ENCODE measurements at places on chromosomes 4 and X. TPM values are rescaled to one million over a fixed set of nuclear protein-coding genes. Genes with fewer than 3 reads are reported as not detected.

The KDR gene
- 0.12 TPM for total RNA-seq

The UFSP2 gene
- 26.5 TPM for total RNA-seq

The MAGEA1 gene
- total RNA-seq = not detected

DNA sequence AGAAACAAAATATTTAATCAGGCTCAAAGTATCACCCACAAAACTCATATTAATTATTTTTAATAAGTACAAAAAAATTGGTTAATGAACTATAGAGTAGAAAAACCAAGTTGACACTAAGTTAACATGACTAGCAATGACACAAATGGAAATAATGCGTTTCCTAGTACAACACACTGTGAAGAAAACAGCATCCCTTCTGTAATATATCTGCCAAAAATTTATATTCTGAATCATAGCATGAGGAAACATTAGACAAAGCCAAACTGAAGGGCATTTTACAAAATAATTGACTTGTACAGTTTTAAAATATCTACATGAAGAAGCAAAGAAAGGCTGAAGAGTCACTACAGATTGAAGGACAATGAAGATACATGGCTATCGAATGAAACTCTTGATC lies 477.6 kb upstream of the INTU start:
- DNase-seq = no peak

The FAT4 gene
- 26.6 TPM for total RNA-seq

DNA sequence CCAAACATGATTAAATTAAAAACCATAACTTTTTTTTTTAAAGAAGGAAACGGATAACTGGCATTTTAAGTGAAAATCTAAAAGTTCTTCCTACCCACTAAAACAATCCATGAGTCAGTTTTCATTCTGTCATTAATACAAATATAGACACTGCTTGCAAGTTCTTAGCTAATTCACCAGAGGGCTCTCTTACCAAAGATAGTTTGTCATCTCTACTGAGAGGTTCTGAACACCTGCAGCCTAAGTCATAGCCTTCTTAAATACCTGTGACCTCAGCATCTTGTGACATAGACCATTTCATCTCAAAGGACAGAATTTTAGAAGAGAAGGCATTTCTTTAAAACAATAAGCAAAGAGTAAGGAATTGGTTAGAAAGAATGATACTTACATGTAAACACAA lies 65.3 kb upstream of the FAM120C start:
- DNase-seq = no peak

GRCh38 chr4:113368056-113368455 lies 318.6 kb downstream of the ANK2 start:
- DNase-seq = no peak

DNA sequence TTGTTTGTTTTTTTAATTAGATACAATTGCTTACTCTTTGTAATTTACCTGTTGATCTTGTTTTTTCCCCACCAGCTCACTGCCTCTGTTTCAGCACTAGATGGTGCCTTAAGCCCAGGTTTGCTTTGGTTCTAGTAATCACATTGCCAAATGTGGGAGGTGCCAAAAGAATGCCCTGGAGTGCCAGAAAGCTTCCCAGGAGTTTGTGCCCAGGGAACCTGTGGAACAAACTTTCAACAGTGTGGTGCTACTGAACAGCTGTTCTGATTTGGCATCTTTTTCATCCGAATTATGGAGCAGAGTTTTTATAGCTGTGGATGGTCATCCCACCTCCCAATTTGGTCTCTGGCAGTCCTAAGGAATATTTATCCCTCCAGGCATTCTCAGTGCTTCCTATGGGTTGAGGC lies 1000.7 kb downstream of the STIM2 start:
- peak; percentile 12 for DNase-seq

- DNase-seq = no peak
Observed at GRCh38 chr4:13378973-13379759, 105.0 kb downstream of the RAB28 start.

DNA sequence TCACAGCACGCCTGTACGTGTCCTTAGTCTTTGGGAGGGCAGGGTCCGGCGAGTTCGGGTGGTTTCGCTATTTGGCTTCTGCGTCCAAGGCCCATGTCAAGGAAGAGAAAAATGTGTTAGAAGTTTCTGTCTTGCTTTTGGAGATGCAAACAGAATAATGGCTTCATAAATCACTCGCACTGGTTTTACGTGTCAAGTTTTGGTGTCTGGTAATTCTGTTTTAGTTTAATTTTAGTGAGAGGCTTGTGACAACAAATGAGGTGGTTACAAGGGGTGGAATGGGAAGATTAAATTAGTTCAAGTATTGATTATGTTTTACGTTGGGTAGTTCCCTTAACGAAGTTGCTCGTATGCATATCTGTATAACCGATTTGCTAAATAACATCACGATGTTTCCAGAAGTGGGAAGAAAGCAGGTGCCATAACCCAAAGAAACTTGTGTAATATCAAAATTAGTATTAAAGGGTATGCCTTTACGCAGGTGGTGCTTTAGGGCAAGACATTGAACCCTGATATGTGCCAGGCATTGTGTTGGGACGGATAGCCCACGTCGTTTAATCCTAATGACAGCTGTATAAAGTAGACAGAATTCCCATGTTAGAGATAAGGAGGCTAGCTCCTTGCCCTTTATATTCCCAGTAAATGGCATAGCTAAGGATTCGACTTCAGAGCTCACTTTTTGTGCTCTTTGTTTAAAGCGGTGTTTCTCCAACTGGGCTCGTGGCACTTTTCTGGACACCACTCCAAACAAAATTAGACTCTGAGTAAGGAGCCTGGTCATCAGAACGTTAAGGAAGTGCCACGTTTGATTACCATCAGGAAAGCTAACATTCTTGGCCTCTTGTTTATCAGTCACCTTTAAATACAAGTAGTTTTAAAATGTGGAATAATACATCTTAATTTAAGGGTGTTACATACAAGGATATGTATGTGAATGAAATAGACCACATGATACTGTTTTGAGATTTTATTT lies 843 bp downstream of the RPL34 start:
- no peak for DNase-seq

GRCh38 chrX:103830848-103831247 lies 1.2 kb downstream of the RAB9B start:
- no peak for DNase-seq

DNA sequence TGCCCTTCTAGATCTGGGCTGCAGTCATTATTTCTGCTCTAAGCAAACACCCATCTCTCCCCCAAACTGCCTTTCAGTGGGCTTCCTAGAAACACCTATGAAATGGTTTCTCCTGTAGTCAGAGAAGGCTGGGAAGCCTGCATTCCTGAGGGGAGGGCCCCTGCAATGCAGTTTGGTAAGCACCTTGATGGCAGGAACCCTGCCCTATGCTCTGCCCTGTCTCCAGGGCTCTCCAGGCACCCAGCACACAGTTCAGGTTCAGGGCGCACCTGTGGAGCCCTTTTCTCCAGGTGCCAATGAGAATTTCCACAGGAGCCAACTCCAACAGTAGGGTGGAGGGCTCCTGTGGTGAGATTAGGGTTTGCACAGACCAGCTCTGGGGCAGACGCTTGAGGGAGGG lies 69.1 kb upstream of the FBXW7 start:
- no peak for DNase-seq

The NEXMIF gene
- 1.9 TPM for total RNA-seq

All from neural crest cell (in vitro differentiated cells).